ENCODE measurements at places on chromosomes 5 and 9.

DNA sequence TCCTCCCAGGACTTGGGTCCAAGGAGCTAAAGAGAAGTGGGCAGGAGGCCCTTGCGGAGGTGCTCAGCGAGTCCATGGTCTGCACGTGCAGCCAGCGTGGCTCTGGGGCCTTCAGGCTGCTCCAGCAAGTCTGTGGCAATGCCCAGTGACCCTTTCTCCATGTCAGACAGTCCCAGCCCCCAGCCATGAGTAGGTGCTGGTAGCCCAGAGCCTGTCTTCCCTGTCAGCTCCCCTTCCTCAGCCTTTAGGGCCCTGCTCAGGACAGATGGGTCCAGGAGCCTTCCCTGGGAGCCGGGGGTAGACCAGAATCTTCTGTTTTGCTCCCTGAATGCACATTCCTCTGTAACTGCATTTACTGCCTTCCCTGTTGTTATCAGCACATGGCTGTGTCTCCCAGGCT is 147.2 kb upstream of the IRX2 start:
- DNase-seq, result no peak

- no peak for DNase-seq
Measured at GRCh38 chr9:211036-211435, 3.6 kb upstream of the DOCK8 start.

DNA sequence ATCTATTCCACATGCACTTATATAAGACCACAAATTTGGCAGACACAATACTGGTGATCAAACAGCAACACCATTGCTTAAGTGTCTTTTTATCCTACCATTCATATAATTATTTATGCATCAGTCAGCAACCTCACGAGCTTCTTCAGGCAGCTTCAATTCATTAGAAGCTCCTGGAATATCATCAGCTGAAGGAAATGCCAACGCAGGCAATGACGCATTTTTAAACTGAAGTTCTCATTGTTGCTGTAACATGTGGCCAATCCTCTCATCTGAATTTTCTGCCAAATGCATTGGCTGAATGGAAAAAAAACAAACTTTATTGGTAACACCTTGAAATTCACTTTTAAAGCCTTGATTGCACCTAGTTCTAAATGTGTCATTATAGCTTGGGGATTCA is 376.4 kb upstream of the RGMB start:
- DNase-seq, result no peak

- DNase-seq, result no peak
Measured at GRCh38 chr5:13250464-13251291, 693.8 kb downstream of the DNAH5 start.

DNA sequence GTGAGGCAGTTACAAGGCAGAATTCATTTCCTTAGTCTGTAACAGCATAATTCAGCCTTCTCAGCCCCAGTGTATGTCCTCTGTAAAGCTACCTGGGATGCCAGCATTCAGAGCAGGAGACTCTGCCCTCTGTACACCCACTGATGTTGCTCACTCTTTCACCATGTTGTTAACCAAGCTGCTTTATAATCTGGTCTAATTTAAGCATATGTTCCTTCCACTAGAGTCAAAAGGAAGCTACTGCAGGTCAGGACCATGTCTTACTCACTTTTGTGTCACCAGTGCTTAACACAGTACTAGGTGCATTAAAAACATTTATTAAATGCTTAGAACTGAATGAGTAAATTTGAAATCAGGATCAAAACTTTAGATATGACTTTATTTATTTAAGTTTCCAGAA is 185.6 kb downstream of the FBXL17 start:
- no peak for DNase-seq

- no peak for DNase-seq
Measured at GRCh38 chr5:7050986-7051385, 337.8 kb downstream of the TENT4A start.
